Stomach (tissue), 19 donors: ENCODE measurements at places on chromosomes 12 and 14. TPM values are rescaled to one million over a fixed set of nuclear protein-coding genes. Genes with fewer than 3 reads are reported as not detected.

RASSF9 gene
- total RNA-seq = 1.7 TPM

DUSP16 gene
- 11.3 TPM for total RNA-seq

LETMD1 gene
- 517 TPM for total RNA-seq

FAR2 gene
- total RNA-seq = 10.6 TPM

RDH12 gene
- 0.45 TPM for total RNA-seq

TAS2R42 gene
- total RNA-seq = not detected

RND1 gene
- total RNA-seq = 21.0 TPM

LRIG3 gene
- total RNA-seq = 202 TPM

L3HYPDH gene
- total RNA-seq = 35.2 TPM

DYNLL1 gene
- 114 TPM for total RNA-seq

LUM gene
- total RNA-seq = 12.5 TPM

PRIMA1 gene
- 9.8 TPM for total RNA-seq

CFAP73 gene
- not detected for total RNA-seq

TMPRSS12 gene
- total RNA-seq = not detected

SIX6 gene
- not detected for total RNA-seq

PAH gene
- total RNA-seq = 1.1 TPM

SPX gene
- total RNA-seq = not detected

EFS gene
- total RNA-seq = 7.0 TPM

SCN8A gene
- total RNA-seq = 14.0 TPM

IQSEC3 gene
- 1.0 TPM for total RNA-seq

ARHGDIB gene
- total RNA-seq = 74.2 TPM

OR11H6 gene
- total RNA-seq = not detected

PROX2 gene
- not detected for total RNA-seq

CCDC184 gene
- not detected for total RNA-seq

PRH2 gene
- not detected for total RNA-seq

GZMH gene
- total RNA-seq = not detected

KRT85 gene
- total RNA-seq = not detected

CAMKK2 gene
- total RNA-seq = 36.1 TPM

PTCSC3 gene
- not detected for total RNA-seq

SETD3 gene
- 30.9 TPM for total RNA-seq

ABCC9 gene
- 49.2 TPM for total RNA-seq

KCNC2 gene
- 0.37 TPM for total RNA-seq

POTEM gene
- total RNA-seq = not detected
